ENCODE measurements at places on chromosomes 1 and 21.

GRCh38 chr1:95084317-95085176, 11.8 kb upstream of the ALG14 start:
- DNase-seq = peak; percentile 40

DNA sequence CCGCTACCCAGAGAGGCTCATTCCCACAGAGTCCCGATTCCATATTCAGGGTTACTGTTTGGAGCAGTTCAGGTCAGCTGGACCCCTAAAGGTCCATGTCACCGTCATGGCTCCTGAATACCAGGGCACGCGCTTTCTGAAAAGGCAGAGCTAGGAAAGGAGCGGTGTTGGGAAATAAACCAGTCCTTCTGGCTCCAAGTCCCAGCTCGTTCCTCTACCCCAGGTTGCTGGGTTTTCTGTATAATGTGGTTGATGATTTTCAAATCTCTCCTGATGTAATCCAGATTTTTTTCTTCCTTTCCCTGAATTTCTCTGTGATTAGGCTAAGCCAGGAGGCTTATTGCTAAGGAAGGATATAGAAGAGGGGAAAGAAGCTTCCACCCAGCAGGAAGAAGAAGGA, 14.0 kb upstream of the PKP1 start:
- DNase-seq = no peak

- DNase-seq = no peak
These were observed 65.0 kb upstream of the RNPC3 start for GRCh38 chr1:103460511-103460910.

DNA sequence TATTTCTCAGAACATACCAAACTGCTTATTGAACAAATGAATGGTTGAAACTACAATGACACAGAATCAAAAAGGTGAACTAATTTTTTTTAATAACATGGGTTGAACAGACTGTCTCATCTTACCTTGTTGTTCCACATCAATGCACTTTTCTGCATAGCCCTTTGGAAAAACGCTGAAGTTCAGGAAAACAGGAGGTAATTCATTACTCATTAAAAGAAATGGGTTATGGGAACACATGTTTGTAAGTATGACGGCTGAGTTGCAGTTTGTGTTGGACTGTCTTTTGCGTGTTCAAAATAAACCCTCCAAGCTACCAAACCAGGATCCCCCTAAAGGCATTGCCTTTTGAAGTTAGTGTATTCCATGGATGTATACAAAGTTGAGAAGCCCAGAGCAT, 514.9 kb upstream of the PKN2 start:
- DNase-seq = no peak

GRCh38 chr1:91900562-91900961, 14.6 kb upstream of the TGFBR3 start:
- no peak for DNase-seq

DNA sequence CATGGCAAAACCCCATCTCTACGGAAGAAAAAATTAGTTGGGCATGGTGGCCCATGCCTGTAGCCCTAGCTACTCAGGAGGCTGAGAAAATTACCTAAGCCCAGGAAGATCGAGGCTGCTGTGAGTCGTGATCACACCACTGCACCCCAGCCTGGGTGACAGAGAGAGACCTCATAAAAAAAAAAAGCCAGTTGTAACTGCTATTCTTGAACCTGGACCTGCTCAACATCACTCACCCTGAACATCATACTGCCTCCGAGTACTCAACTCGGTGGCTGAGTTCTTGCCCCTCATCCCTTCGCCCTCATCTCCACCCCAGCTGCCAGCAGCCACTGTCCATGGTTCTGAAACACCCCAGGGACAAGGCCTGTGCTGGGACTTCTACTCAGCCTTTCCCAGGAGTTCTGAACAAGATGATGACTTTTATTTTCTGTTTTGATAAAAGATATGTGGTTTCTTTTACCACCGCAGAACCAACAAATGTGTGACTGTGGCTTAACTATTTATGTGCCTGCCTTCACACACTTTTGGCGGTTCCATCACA, 5.4 kb upstream of the DISP3 start:
- no peak for DNase-seq

DNA sequence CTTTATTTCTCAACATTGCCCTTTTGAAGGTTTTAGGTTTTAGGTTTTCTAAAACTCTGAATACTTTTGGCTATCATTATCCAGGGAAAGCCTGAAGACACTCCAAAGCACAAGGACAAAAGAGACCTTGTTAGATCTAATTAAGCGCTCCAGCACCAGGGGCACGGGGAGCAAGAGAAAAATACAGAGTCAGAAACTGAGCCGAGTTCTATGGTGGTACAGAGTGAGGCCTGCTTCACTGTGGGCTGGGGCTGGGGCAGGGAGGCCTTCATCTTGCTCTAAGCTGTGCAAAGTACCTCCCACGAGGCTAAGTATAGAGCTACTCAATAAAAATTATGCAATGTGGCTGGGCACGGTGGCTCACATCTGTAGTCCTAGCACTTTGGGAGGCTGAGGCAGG, 19.7 kb upstream of the RAB4A start:
- no peak for DNase-seq

- DNase-seq = no peak
These were observed 429.4 kb upstream of the TMPRSS15 start for GRCh38 chr21:18832950-18833349.

GRCh38 chr1:111406321-111406768, 21.2 kb downstream of the OVGP1 start:
- peak; percentile 52 for DNase-seq

- DNase-seq = no peak
These were observed 290.3 kb downstream of the PTPRC start for GRCh38 chr1:198929111-198929604.

- DNase-seq = no peak
These were observed 49.5 kb upstream of the GPR37L1 start for GRCh38 chr1:202073206-202073605.

DNA sequence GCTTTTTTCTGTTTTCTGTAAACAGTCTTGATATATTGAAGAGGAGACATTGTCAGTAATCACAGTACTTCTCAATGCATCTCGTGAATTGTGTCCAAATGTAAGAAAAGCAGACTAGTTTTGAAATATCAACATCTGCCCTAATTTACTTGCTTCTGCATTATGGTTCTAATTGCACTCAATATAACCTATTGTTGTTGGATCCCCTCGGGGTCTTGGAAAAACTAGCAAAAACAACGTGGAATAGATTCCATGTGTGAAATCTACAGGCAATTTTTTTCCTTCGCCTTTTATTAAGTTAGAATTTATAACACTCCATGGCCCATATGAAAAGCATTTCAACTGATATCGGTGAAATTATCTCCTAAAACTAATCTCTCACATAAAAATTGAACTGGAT, 236.5 kb downstream of the TTLL7 start:
- DNase-seq = no peak

DNA sequence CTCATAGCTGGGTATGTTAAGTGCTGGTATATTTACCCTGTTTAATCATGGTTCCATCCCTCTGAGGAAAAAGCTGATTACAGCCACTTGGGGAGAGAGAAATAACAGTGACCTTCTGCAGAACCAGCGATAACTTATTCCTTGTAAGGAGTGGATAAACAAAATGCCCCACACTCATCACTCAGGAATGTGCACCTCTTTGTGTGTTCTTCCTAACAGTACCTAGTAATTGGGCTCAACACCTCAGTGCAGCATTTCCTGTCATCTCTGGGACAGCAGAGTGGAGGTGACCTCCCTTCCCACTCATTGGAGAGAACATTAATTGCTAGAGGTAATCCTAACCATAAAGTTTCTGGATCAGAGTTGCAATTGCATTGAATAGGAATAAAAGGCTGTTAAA, 112.5 kb upstream of the F3 start:
- no peak for DNase-seq

DNA sequence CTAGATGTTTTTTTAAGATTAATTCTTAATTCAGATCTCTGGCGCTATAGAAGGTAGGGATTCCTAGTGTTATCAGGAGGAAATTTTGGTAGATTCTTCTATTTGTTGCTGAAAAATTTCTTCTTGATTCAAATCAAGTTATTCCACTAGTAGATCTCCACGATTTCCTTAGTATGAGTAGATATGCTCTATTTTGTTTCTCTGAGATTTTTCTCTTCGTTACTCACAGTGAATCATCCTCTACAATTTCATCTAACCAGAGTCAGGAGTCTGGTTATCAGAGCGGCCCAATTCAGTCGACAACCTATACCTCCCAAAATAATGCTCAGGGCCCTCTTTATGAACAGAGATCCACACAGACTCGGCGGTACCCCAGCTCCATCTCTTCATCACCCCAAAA, 18.8 kb upstream of the HAX1 start:
- DNase-seq = no peak

GRCh38 chr1:214276786-214277185, 4.2 kb upstream of the SMYD2 start:
- DNase-seq = no peak

DNA sequence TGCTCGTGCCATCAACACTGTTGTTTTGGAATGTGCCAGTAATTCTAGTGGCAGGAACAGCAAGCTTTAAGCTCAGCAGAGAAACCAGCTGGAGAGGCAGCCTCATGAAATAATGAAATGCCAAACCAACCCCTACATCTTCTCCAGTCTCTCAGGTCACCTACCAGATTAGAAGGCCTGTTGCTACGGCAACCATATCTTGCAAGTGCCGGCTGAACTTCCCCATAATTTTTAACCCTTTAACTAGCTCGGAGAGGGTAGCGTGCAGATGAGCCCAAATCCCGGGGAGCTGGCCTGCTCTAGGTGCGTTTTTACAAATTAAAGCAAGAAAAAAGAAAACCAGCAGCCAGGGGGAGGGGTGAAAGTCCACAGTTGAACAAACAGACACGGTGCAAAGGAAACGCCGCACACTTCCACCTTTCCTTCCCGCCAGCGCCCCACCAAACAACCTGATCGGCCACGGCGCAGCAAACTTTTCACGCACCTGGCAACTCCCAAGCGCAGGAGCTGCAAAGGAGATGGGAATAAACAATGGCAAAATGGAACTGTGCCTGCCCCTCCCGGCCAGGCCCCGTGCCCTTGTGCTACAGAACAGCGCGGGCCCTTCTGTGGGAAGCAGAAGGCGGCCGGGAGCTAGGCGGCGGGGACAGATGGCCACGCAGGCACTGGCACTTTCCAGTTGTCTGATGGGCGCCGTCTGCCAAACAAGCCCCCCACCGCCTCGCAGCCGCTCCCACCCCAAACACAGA, 50.1 kb downstream of the SSBP3 start:
- peak; percentile 33 for DNase-seq

- DNase-seq = no peak
These were observed 47.6 kb downstream of the PKN2 start for GRCh38 chr1:88731475-88732269.

DNA sequence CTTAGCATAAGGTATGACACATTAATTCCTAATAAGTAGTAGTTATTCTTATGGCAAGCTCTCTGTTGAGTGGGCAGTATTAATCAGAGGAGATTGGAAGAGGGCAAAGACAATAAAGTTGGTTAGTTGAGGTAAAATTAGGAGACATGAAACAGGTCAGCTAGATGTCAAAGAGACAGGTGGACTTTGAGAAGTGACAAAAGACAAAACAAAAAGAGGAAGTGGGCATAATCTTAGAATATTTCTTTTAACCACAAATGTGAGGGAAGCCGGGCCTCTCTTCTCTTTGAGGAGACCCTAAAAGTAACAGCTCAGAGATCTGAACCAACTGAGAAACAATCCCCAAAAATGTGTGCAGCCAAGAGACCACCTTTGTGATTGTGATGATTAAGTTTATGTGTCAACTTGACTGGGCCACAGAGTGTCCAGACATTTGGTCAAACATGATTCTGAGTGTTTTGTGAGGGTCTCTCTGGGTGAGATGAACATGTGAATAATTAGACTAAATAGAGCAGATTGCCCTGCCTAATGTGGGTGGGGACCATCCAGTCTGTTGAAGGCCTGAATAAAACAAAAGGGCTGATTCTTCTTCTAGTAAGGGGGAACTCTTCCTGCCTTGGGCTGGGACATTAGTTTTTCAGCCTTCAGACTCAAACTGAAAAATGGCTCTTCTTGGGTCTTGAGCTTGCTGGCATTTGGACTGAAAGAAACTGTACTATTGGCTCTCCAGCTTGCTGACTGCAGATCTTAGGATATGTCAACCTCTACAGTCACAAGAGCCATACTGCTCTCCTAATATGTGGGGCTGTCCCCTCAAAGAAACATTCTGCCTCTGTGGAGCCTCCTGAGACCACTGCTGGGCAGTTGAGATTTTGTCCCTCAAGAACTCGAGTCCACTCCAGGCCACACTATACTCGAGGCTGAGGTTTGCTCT, 40.0 kb downstream of the FCRL5 start:
- peak; percentile 35 for DNase-seq

DNA sequence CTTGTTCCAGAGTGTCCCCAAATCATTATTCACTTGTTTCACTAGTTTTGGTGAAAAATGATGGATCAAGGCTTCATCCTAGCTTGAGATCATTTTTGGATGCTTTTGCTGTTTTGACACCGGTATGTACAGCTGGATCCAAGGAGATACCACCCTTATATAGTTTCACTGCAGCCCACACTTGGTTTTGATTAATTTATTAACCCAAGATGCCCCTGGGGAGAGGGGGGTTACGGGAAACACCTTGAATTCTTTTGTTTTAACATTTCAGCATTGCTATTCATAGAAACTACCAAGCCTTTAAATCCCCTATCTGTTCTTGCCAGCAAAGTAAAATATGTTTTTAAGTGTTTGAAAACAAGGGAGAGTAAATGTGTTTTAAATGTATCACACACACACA, 457.7 kb upstream of the RUNX1 start:
- no peak for DNase-seq

DNA sequence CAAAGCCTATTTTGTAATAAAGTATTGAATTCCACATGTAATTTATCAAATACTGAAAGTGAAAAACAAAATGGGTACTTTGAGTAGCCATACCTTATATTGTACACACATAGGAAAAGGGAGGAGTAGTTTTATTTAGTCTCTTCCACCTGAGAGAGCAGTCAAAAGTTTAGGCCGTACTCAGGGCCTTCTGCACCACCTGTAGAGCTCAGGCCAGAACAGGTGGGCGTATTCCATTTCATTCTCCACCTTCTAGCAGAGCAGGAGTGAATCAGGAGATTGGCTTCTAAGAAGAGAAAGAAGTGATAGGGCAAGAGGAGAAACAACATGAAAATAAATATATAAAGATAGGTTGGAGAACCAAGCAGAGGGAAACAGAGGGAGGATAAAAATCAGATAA, 44.0 kb downstream of the TRAF5 start:
- no peak for DNase-seq

DNA sequence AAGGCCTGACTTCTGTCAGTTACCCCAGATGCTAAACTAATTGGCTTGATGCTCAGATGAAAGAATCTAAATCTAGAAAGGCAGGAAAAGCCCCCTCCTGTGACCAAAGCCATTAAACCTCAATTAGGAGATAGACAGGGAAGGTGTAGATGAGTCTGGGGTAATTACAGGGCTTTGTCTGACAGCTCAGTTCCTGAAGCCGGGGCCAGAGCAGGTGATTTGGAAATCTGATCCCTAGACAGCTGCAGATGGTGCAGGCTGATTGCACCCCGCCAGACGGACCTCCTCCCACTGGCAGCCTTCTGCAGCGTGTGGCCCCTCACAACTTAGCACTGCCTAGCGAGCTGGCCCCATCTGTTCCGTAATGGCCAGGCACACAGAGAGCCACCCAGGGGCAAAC, 395.1 kb downstream of the HLX start:
- no peak for DNase-seq

DNA sequence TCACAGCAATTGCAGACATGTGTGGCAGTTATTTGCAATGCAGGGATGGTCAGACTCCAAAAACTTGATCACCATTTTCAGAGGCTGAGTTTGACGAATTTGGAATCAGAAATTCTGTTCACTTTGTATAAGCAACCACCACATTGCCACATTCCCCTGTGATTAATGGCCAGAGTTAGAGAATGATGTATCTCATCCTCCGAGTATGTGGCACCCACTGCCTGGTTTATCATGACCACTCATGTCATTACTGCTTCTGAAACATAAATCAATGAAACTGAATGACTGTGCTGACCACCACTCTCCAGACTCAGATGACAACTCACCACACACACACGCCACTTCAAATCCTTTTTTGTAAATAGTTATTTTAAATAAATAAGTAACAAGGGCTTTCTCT, 66.6 kb upstream of the CACHD1 start:
- no peak for DNase-seq
